ENCODE measurements at places on chromosomes 2 and 18. TPM values are rescaled to one million over a fixed set of nuclear protein-coding genes. Genes with fewer than 3 reads are reported as not detected.

DNA sequence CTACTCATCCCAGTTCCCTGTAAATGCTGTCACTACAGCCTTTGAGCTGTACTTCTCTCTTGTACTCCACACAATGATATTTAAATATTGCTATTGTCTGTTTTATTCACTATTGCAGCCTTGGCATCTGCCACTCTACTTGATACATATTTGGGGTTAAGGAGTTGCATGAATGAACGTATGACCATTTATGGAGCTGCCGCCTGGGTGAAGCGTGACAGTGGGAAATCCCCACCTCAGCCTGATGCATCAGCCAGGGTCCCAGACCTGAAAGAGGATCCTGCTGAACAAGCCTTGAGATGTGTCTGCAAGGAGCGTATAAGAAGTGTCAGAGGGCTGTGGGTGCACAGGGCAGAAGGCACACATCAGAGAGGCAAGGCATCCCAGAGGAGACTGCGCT is 39.1 kb downstream of the MRPL35 start:
- DNase-seq = no peak

DNA sequence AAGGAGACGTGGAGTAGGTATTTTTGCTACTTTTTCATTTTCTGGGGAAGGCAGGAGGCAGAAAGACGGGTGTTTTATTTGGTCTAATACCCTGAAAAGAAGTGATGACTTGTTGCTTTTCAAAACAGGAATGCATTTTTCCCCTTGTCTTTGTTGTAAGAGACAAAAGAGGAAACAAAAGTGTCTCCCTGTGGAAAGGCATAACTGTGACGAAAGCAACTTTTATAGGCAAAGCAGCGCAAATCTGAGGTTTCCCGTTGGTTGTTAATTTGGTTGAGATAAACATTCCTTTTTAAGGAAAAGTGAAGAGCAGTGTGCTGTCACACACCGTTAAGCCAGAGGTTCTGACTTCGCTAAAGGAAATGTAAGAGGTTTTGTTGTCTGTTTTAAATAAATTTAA is 3.4 kb downstream of the FZD7 start:
- DNase-seq = peak; percentile 25

DNA sequence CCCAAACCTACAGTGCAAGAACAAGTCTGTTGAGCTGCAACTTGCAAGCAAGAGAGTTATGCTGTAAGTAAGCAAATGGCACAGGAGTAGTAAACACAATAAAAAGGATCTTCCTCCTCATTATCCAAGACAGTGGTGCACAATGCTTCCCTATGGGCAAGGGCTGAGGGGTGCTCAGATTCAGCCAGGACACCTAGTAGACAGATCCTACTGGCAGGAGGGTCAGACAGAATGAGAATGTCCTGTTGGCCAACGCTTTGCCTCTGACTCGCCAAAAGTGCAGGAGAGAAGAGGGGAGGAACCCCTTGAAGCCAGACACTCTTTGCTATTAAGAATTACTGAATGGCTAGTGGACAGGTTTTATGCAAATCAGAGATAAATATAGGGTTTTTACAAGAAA is 280.4 kb upstream of the SESTD1 start:
- no peak for DNase-seq

DNA sequence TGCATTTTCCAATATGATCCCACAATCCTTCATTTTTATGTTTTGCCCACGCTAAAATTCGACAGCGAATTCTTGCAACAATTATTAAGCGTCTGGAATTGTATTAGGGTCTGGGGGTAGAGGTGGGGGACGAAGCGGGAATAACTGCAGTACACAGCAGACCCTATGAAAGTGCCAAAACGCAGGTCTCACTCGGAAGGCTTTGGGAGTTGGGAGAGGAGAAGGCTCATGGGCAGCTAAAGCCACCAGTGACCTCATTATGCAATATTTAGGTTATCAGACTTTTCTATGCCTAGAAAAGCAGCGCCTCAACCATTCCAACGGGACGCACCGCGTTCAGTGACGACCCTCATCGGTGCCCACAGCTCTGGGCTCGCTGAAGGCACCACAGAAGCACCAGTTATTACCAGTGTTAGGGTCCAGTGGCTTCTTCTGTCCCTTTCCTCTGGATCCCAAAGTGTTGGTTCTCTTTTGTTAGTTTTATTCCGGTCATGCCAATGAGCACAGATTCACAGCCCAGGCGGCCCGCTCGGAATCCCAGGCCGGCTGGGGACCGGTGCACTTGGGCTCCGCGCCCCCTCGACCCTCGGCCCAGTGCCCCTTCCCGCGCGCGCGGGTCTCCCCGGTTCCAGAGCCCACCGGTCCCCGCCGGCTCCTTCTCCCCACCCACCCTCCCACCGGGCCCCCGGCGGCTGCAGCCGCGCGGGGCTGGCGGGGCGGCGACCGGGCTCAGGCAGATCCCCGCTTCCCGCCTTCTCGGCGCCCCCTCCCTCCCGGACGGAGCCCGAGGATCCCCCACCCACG is 737 bp upstream of the MAPK4 start:
- DNase-seq = no peak

- DNase-seq = no peak
Observed at GRCh38 chr18:44705075-44705675, 24.5 kb downstream of the SETBP1 start.

- no peak for DNase-seq
Observed at GRCh38 chr2:221385716-221386115, 186.4 kb downstream of the EPHA4 start.

GRCh38 chr2:97967931-97968627 is 27.7 kb downstream of the TMEM131 start:
- no peak for DNase-seq

GRCh38 chr2:123890148-123890547 is 134.9 kb upstream of the CNTNAP5 start:
- no peak for DNase-seq

DNA sequence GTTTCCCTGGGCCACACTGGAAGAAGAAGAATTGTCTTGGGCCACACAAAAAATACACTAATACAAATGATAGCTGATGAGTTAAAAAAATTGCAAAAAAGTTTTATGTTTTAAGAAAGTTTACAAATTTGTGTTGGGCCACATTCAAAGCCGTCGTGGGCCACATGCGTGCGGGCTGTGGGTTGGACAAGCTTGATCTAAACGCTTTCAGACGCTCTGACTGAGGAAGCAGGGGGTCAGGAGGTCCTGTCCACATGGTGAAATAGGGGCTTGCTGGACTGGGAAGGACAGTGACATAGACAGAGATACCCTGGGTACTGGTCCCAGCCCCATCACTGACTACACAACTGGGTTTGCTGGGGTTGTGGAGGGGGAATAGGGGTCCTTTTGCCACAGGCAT is 86.4 kb downstream of the LOXHD1 start:
- DNase-seq = no peak

GRCh38 chr2:42826231-42826630 is 33.8 kb upstream of the HAAO start:
- DNase-seq = no peak

DNA sequence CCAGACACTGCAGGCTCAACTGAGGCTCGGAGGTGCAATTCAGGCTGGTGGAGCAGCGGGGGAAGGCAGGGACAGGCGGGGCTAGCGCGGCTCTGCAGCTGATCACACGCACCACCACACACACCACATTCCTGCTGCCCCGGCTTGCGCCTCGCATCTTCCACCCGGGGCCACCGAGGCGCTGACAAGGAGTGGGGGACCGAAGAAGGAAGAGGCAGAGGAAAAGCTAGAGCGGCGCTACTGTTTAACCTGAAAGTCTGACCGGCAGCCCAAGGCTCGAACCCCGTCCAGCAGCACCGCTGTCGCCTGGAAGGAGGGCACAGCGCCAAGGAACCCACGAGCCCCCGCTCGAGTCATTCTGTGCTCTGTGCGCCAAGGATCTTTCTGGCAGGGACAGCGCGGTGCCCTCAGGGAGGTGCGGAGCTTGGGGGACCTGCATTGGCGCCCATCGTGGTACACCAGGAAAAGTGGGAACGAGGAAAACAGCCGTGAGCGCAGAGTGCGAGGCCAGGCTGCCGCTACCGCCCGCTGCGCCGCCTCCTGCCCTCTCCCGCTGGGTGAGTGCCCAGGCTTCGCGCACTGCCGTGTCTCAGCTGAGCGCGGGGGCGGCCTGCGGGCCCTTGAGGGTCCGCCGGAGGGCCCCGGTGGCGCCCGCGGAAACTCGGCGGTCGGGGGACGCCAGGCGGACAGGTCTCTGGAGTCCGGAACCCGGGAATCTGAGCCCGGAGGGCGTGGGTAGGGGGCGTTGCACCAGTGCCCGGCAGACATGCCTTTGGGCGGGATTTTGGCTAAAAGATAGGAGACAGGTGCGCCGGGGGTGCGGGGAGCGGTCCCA is 860 bp upstream of the KCNJ3 start:
- DNase-seq = no peak

GRCh38 chr2:16277117-16277516 is 336.8 kb downstream of the MYCN start:
- no peak for DNase-seq

DNA sequence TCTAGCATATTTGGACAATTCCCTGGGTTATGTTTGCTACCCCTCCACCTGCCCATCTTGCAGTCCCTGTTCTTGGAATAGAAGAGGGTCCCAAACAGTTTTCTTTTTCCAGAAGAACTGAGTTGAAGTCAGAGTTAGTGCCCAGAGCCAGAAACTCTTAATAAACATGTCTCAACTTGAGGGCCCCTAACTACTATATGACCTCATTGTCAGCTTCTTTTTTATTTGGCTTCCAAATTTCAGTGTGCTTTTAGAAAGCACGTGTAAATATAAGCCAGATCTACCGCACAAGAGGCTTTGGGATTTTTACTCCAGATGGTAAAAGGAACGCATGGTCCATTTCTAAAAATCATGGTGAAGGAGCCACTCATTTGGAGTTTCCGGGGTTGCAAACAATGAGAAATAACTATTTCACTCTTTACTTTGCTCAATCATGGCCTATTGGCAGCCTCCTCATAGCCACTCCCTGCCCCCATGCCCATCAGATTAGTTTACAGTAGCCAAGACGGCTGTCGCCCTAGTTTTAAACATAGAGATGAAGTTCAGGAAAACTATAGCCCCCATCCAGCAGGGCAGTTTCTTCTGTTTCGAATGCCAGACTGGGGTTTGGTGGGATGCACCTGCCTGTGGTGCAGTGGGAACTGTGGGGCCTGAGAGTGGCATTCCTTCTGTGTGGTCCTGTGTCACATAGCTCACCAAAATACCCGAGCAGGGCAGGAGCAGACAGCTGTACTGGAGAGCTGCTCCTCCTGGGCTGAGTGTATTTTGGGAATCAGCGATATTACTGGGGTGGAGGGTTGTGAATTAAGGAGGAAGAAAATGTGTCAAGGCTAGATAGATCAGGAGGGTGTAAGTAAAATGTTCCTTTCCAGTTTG is 1.7 kb downstream of the MAPRE3 start:
- no peak for DNase-seq

GRCh38 chr2:104487366-104487765 is 366.5 kb upstream of the POU3F3 start:
- no peak for DNase-seq

- no peak for DNase-seq
Observed at GRCh38 chr2:63257473-63257872, 206.8 kb downstream of the OTX1 start.

DNA sequence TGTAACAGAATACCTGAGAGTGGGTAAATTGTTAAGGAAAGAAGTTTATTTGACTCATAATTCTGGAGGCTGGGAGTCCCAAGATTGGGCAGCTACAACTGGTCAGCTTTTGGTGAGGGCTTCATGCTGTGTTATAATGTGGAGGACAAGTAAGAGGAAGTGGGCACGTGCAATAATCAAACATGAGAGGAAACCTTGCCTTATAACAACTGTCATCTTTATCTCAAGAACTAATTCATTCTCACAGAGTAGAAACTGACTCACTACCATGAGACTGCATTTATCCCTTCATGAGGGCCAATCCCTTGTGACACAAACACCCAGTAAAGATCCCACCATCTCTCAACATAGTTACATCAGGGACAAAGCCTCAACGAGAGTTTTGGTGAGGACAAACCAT is 318.1 kb upstream of the NT5C1B start:
- peak; percentile 51 for DNase-seq

GRCh38 chr18:21914739-21915319 is 174.2 kb downstream of the MIB1 start:
- DNase-seq = peak; percentile 80

GRCh38 chr2:165969227-165969626 is 15.7 kb upstream of the TTC21B start:
- no peak for DNase-seq

DNA sequence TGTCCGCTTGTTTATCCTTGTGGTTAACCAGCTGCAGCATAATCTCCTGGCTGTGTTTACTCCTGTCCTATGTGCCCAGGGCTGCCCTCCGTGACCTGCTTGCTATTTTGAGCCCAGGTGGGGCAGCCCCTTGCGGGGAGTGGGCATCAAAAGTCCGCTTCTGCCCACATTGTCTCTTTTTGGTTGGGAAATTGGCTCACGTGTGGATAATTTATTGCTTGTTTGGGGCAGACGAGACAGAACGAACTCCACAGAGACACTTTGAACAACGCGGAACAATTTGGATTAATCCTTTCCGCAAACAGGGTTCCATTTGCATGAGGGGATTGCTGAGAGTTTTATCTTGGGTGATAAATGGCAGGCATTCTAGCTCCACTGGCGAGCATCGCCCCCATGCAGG is 8.1 kb upstream of the CXCR4 start:
- no peak for DNase-seq

GRCh38 chr2:170144761-170145160 is 33.2 kb upstream of the MYO3B start:
- DNase-seq = no peak

GRCh38 chr18:37575646-37576045 is 10.0 kb upstream of the CELF4 start:
- no peak for DNase-seq

- no peak for DNase-seq
Observed at GRCh38 chr2:10132996-10133647, 10.6 kb downstream of the RRM2 start.

- no peak for DNase-seq
Observed at GRCh38 chr18:76468345-76469304, 26.4 kb downstream of the ZNF516 start.

DNA sequence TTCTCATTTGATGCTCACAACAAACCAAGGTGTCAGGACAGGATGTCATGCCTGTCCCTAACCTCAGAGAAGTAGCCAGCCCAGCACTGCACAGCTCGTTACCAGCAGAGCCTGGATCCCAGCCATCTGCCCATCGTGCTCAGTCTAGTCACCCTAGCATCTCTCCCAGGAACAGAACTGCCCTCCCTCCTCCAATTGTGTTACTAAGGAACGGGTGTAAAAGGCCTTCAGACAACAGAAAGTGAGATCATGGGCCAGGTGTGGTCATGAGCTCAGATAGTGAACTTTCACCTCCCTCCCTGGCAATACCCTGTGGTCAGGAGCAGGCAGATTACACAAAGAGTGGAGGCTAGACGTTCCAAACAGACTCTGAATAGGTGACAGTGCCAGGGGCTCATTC is 111.8 kb upstream of the PPP1CB start:
- DNase-seq = no peak

The RELCH gene
- total RNA-seq = 52.0 TPM

The GBX2 gene
- total RNA-seq = 0.25 TPM

The ARID5A gene
- total RNA-seq = 7.8 TPM

The L3MBTL4 gene
- not detected for total RNA-seq

The DSC2 gene
- total RNA-seq = 0.82 TPM

The SLC9A4 gene
- total RNA-seq = not detected

The NPHP1 gene
- total RNA-seq = 11.9 TPM

The FAHD2B gene
- 2.5 TPM for total RNA-seq

The VWC2L gene
- total RNA-seq = not detected

The FASTKD1 gene
- 17.6 TPM for total RNA-seq

The CENPA gene
- not detected for total RNA-seq

The TBR1 gene
- not detected for total RNA-seq

The SKOR2 gene
- not detected for total RNA-seq

The TMEM37 gene
- total RNA-seq = not detected

The RGPD4 gene
- 0.16 TPM for total RNA-seq

The ZAP70 gene
- not detected for total RNA-seq

The FAP gene
- 150 TPM for total RNA-seq

Data from fibroblast of the aortic adventitia (primary cell).